ENCODE measurements at places on chromosomes 5 and 9. TPM values are rescaled to one million over a fixed set of nuclear protein-coding genes. Genes with fewer than 3 reads are reported as not detected.
A peak's percentile ranks its signal among the peaks of the same experiment; 100 is the strongest.

DNA sequence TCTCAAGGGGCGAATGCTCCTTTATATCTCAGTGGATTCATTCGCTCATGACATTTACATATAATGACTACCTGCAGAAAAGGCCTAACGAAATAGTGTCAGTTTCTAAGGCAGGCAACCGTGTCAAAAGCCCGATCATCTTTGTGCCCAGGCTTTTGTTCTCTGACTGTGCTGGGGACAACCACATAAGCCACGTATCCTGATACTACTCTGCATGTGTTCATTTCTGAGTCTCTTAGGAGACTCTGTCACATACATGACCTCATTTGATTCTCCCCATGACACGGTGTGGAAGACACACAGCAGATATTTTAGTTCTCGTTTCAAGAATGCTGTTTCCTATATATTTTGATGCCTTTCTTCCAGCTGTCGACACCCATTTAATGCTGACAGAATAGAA lies 598.5 kb downstream of the BNC2 start:
- DNase-seq: no peak

DNA sequence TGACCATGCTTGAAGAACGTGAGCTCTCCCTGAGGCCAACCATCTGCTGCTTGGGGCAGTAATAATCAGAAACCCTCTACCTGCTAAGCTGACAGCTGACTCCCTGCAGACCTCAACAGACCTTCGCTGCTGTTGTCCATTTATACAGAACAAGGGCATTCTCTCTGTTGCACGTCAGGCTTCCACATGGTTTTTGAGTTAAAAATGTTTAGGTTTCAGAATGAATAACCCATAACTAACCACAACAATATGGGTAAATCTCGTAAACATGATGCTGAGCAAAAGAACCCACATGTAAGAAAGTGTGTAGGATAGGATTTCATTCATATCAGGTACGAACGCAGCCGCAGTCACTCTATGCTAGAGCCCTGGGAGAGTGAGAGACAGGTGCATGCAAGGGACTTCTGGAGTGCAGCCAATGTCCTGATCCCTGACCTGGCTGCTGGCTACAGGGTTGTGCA lies 348.5 kb downstream of the MED10 start:
- no peak for DNase-seq

- DNase-seq: peak; percentile 88
Observed at GRCh38 chr5:141691867-141692532, 10.0 kb upstream of the ARAP3 start.

DNA sequence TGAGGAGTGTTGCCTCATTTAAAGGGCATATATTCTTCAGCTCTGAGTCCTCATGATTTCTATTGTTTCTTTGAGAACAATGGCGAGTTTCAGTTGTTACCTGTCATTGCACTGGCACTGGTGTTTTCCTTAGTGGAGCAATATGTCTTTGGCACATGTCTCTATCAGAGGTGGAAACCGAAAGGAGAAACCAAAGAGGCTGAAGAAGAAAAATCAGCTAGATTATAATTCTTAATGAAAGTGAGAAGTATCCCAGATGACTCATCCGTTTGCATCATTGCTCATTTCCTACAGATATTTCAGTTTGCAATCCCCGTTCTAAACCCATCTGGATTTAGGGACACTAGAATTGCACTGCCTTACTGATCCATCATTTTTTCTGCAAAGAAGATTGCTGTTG lies 324.6 kb downstream of the TMEM232 start:
- no peak for DNase-seq

GRCh38 chr9:132193227-132194124 lies 31.6 kb downstream of the NTNG2 start:
- DNase-seq: no peak

DNA sequence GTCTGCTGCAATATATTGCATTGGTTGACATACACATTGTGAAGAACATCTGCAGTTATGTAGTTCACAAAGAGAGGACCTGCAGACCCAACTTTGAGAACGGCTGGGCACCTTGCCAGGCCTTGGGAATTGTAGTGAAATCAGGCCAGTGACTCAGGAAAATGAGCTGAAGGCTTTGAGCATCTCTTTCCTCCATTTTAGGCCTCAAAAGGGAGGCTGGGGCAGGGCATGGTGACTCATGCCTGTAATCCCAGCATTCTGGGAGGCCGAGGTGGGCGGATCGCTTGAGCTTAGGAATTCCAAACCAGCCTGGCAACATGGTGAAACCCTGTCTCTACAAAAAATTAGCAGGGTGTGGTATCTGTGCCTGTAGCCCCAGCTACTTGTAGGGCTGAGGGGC lies 1.4 kb upstream of the IPPK start:
- DNase-seq: no peak

GRCh38 chr5:135503871-135504270 lies 31.9 kb downstream of the NEUROG1 start:
- DNase-seq: no peak

DNA sequence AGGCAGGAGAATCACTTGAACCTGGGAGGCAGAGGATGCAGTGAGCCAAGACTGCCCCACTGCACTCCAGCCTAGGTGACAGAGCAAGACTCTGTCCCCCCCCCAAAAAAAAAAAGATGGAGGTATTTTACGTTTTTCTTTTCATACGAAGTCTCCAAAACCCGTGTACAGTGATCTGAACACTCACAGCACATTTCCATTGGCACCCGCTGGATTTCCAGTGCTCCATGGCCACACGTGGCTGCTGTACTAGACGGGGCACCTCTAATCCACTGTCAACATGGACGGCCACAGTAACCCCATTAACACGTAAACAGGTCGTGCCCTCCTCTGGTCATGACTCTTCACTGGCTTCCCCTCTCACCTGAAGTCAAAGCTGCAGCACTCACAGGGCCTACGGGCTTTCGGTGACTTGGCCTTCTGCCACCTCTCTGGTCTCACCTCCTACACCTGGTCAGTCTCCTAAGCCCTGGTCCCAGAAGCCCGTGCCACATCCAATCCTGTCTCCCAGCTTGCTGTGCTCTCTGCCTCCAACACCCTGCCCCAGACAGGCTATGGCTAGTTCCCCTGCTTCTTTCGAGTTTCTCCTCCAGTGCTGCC lies 22.1 kb downstream of the TBC1D9B start:
- no peak for DNase-seq

GRCh38 chr5:65588694-65589093 lies 25.6 kb downstream of the PPWD1 start:
- no peak for DNase-seq

GRCh38 chr5:169631360-169631759 lies 5.7 kb upstream of the DOCK2 start:
- DNase-seq: no peak

GRCh38 chr9:33388110-33388994 lies 14.0 kb downstream of the AQP7 start:
- no peak for DNase-seq

DNA sequence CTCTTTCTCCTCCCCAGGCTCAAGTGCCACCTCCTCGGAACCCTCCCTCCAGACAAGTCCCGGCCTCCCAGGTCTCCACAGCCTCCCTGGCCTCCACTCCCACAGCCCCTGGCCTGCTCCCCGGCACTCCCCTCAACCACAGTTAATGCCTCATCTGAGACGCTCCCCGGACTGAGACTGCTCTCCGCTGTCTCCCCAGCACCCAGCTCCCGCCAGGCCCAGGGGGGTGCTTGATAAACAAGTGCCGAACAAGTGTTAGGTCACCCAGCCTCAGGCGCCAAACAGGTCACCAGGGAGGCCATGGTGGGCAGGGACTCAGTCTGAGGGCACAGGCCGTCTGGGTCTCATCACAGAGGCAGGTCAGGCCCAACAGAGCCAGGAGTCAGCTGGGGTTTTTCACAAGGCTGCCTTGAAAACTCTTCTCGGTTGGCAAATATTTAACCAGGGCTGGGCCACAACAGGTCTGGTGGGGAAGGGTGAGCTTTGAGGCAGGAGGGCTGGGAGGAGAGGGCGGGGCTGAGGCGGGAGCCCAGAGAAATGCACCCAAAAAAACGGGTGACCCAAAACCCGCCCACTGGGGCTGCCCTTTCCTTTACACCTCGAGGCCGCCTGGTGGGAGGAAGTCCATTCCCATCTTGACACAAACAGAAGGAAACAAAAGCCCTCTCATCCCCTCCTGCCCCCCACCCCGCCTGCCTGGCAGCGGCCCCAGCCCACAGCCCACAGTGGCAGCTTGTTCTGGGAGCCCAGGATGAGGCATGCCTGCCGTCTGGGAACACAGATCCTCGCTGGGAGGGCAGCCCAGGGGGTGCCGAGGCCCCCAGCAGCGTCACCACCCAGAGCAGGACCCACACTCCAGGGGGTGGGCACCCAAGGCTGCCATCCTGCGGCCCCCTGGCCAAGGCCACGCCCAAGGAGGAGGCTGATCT lies 66.6 kb upstream of the STXBP1 start:
- peak; percentile 88 for DNase-seq

DNA sequence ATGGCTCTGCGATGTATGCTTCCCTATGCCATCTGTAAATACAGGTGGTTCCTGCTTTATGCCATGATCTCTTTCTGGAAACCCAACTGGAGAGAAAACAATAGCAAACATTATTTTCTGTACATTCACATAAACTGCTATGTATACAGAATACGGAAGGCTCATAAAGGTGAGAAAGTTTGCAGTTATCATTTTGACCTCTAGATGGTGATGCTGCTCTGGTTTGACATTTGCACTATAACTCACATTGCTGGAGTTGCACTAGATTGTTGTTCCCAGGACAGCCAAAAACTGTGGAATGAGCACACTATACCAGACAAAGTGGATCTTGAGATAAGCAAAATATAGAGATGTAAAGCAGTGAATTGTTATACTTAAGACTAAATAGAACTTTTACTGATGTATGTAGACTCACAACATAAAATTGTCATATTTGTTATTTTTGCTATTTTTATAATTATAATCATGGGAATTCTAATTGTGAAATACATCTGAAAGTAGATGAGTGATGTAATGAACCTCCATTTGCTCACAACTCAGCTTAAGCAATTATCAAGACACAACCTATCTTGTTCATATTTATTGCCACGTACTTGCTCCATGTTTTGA lies 246.5 kb downstream of the PTPRD start:
- no peak for DNase-seq

The PHF24 gene
- total RNA-seq: 0.68 TPM

The TSTD2 gene
- 27.1 TPM for total RNA-seq

The SPTAN1 gene
- 165 TPM for total RNA-seq

The CAVIN4 gene
- 1.1 TPM for total RNA-seq

The PCDHB5 gene
- 3.2 TPM for total RNA-seq

The TNFSF8 gene
- 1.4 TPM for total RNA-seq

The PROB1 gene
- 0.27 TPM for total RNA-seq

The REEP2 gene
- total RNA-seq: 24.6 TPM

The PAXX gene
- total RNA-seq: 36.3 TPM

The ZDHHC21 gene
- 14.1 TPM for total RNA-seq

The ADAMTS19 gene
- total RNA-seq: 2.1 TPM
